Activated naive CD4-positive, alpha-beta T cell treated with anti-CD3 and anti-CD28 coated beads for 36 hours (primary cell): ENCODE measurements at places on chromosomes 12 and 14.

- no peak for DNase-seq
Observed at GRCh38 chr14:34369648-34370030, 92.4 kb downstream of the SPTSSA start.

DNA sequence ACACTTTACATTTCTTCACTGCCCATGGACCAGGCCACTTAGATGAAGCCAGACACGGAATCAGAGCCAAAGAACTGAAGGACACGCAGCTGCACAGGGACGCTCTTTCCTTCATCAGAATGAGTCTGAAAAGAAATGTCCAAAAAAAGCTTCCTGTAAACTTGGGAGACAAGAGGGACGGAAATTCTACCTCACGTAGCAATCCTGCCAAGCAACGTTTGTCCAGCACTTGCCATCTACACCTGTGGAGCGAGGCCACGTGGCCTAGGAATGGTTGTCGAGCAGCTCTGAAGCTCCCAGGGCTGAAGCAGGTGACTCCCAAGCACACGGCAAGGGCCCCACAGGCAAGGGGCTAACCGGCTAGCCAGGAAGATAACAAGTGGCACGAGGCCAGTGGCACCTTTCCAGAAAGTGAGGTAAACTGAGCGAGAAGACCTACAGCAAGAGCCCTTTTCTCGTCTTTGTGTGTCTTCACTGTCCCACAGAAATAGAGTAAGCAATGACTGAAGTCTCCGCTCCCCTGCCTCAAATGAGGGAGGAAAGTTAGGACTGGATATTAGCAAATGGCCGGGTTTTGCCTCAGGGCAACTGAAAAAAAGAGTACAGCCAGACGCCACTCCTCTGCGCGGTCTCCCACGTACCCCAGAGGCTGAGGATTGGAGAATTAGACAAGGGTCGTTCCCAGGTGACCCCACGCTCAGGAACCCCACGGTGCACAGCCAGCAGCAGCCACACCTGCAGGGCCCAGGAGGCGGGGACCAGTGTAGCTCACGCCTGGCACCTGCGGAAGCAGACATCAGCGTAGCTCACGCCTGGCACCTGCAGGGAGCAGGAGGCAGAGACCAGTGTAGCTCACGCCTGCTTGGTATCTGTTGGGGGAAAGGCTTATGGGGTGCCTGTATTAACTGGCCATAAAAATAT lies 7.7 kb downstream of the ZNF605 start:
- no peak for DNase-seq

DNA sequence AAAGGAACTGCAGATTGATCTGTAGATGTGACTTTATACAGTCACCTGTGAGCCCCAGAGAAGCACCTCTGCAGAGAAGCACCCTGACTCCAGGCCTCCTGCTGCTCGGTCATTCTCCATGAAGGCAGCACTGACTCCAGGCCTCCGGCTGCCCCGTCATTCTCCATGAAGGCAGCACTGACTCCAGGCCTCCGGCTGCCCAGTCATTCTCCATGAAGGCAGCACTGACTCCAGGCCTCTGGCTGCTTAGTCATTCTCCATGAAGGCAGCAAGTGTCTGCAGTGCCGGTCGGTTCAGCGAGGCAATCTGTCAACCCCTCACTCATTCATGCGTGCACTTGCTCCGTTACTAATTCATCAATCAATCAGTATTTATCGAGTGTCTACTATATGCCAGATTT lies 160.3 kb downstream of the PIWIL1 start:
- no peak for DNase-seq

DNA sequence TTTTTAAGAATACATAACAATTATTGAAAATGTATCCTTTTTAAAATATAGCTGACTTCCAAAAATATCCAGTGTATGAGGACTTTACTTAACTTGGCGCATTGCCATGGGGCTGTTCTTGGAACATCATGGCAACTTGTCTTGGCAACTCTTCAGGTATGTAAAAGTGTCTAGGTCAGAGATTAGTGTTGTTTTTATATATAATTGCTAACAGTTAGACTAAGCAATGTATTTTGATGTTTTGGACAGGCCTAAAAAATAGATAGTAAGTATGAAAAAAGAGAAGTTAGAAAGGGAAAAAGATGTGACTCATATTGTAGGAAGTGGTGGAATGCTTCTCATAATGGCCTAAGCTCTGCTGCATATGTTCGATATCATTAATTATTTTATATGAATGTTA lies 70.9 kb downstream of the MON2 start:
- DNase-seq = no peak

- DNase-seq = no peak
Observed at GRCh38 chr12:49322367-49322707, 718 bp upstream of the TROAP start.

DNA sequence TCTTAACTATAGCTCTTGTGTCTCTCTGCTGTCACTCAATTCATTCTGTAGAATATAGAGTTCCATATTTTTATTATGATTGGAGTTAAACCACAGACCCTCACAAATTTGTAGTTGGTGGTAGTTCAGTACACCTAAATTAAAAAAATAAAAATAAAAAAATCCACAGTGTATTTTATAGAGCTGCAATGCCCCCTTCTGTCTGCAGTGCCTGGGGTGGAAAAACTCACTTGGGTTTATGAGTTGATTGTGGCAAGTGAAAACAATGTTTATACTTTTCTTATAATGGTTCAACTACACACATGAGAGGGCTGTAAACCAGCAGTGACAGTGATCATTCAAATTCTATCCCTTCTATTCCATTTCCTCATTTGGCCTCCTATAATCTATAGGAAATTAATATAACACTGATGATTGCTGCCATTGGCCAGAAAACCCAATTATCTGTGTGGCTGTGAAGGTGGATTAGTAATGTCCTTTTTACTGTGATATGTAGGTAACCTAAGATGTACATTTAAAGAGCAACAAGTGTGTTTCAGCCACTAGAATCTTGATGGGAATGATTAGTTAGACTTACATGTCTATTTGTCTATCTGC lies 166.9 kb upstream of the LRIG3 start:
- no peak for DNase-seq
